ENCODE measurements at places on chromosomes 13 and 19.
A peak's percentile ranks its signal among the peaks of the same experiment; 100 is the strongest.

- DNase-seq: no peak
Observed at GRCh38 chr13:48731001-48731658, 77.4 kb downstream of the CYSLTR2 start.

DNA sequence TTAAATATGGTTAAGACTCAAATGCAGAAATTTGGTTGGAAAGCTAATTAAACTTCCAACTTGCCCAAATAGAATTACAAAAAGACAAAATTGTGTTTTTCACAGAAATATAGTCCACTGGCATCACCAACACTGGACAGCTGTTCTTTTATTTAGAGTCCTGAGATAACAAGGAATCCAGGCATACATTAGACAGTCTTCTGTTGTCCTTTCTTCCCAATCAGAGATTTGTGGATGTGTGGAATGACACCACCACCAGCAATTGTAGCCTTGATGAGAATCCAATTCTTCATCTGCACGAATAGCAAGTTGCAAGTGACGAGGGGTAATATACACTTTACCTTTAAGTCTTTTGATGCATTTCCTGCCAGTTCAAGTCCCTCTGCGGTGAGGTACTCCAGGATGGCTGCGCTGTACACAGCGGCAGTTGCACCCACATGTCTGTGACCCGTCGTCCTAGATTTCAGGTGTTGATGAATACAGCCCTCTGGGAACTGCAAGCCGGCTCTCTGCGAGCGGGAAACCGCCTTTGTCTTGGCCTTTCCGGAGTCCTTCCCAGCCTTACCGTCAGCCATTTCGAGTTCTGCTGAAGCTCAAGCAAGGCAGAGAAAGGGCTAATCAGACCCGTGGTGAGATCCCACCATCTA, 14.7 kb downstream of the UBAC2 start:
- no peak for DNase-seq

DNA sequence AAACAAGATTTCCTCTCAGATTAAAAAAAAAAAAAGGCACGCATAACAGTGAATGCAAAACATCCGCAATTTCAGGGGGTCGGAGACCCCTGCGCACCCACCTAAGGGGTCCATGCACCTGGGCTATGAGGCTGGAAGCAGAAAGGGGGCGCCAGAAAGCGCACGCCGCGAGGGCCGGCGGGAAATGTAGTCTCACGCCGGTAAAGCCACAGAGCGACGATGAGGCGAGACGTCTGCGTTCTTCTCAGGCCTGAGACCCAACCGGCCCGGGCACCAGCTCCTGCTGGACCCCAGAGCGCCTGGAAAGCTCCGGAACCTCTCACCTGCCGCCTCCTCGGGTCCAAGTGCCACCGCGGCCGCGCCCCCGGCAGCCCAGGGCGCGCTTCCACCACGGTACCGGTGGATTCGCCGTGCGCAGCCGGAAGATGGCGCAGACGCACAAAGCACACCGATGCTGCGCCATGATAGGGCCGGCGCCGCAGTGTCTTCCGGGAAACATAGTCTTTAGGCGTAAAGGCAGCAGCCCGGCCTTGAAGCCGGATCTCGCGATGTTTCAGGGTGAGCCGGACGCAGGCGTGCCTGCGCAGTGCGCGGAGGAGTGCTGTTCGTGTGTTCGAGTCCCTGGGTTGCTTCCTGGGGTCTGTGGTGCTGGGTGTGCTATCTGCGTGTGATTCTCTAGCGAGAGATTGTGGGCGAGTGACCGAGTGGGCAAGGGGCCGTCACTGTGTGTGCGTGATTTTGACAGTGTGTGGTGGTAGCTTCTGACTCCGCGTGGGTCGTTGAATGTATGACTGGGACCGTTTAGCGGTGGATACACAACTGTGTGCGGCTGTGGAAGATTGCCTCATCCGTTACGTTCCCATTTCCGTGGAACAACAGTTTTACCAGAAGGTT, at the start of gene ZNF582:
Gene ZNF582 (minus strand): TSS at position 416 of the 894 bp plus-strand sequence. CDS start 1,782 bp downstream, outside the sequence.
- peak; percentile 93 for DNase-seq

GRCh38 chr13:47117268-47117667, 220.4 kb upstream of the HTR2A start:
- no peak for DNase-seq

DNA sequence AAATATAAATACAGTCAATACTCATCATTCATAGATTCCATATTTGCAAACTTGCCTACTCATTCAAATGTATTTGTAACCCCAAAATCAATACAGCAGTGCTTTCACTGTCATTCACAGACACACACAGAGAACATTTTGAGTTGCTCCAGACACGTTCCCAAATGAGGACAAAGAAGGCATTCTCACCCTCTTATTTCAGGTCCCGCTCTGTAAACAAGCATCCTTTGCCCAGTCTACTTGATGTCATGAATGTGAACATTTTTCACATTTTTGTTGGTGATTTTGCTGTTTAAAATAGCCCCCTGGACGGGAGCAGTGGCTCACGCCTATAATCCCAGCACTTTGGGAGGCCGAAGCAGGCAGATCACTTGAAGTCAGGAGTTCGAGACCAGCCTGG, 15.5 kb downstream of the C19orf47 start:
- no peak for DNase-seq

DNA sequence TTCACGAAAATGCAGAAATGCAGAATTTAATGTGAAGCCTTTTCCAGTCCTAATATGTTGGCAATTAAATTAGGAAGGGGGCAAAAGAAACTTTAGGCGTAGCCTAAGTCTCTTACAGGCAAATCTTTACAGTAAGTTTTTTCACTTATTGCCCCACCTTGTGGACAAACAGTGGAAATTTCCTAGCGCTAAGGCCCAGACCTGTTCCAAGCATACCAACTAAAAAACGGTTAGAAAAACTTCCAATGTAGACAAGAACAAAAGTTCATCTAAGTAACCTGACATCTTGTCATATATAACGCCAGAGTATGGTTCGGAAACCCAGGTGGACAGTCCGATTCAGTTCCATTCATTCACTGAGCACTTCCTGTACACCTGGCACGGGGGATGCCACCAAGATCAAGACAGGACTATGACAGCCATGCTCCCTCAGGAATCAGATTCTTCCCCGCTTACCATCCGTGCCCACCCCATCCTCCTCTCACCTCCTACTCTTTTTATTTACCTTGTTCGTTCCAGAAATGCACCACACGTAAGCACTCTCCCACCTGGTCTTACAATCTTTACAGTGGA, 4.9 kb downstream of the ZAR1L start:
- no peak for DNase-seq

DNA sequence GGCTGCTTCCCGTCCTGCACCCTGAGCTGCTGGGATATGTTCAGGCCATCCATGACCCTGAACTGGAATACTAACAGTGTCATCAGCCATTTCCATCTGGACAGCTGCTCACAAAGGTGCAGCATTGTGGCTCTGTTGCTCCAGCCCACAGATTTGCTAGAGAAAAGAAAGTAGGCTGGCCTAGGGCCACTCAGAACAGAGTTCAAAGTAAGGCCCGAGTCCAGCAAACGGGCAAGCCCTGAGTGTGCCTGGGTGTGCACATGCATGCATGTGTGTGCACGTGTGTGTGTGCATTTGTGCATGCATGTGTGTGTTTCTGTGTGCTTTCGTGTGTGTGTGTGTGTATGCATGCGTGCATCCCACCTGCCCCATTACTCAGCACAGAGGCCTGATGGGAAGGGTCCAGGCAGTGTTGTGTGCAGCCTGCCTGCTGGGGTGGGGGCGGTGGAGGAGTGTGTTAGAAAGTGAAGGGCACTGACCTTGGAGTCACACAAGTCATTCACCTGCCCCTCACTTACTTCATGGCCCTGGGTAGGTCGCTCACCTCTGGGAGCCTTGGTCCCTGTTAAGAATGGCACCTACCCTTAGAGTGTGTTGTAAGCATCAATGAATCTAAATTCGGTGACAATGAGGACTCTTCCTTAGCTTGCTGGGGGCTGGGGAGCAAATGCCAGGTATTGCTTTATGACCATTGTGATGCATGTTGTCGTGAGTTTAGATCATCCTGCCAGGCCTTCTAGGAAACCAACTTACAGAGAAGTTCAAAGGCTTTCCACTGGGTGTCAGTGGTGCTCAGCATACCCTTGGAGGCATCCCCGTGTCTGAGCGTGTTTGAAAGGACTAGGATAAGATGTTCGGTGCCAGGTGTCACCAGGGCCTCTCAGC, 53.2 kb downstream of the GPR12 start:
- peak; percentile 59 for DNase-seq

DNA sequence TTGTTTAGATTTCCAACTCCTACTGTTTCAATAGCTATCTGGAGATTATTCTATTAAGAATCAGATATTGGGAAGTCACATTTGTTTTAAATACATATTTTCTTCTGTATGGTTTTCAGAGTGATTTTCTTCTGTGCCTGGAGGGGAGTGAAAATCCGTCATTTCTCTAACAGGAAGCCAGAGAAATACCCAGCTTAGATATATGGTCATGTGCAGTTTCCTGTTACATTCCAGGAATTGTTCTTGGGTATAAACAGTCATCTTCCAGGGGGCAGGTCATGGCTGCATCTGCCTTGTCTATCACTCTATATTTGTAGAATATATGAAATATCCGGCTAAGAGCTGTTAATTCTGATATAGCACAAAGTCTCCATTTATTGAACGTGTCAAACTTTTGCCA, 77.5 kb upstream of the MIR17HG start:
- no peak for DNase-seq

GRCh38 chr19:41000310-41000737, 9.2 kb downstream of the CYP2B6 start:
- no peak for DNase-seq

GRCh38 chr19:17104679-17105078, 29.1 kb downstream of the MYO9B start:
- no peak for DNase-seq

DNA sequence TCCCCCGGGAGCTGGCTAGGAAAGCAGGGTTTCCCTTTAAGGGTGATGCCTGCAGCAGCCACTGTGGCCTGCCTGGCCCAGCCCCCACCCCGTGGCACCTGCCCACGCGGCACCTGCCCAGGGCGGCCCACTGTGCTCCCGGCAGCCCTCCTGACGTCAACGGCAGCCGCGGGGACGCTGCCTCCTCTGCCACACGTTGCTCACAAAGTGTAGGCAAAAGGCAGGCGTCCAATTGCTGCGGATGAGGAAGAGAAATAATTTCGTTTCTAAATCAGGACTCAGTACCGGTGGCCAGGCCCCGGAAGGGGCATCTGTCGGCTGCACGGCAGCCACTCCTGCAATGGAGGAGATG, 122.3 kb downstream of the URI1 start:
- DNase-seq: peak; percentile 31

DNA sequence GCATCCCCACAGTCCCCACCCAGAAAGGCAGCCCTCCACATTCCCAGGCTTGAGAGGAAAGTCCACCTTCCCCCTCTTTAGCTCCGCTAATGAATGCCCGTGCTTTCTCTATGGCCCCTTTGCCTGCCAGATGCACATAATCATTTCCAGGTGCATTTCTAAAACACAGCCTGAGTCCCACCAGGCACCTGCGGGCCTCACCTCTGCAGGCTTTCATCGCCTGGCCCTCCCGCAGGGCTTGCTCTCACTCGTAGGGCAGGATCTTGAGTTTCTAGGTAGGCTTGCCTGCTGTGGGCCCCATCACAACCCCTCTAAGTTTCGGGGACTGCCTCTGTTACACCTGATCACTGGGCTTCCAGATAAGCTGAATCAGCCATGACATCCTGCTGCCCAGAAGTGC, 173.6 kb downstream of the ZNF536 start:
- no peak for DNase-seq

- DNase-seq: no peak
Observed at GRCh38 chr19:7748756-7749155, 1.4 kb upstream of the CD209 start.

GRCh38 chr13:25372284-25373081, 709 bp downstream of the ATP8A2 start:
- peak; percentile 67 for DNase-seq

- no peak for DNase-seq
Observed at GRCh38 chr19:14950421-14950820, 9.1 kb downstream of the OR7C2 start.

DNA sequence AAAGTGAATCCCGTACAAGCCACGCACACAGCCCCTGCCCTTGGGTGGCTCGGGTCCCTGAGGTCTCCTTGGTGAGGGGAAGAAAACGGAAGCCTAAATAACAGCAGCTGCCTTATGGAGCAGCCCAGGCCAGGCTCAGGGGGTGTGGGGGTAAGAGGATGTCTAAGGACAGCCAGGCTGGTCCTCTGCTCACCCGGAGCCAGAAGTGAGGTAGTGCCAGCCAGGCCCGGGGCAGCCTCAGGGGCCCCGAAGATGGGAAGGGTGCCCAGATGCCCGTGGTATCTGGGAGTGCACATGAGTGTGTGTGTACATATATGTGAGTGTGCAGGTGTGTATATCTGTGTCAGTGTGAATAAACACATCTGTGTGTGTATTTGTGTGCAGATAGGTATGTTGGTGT, 38.4 kb upstream of the PEPD start:
- DNase-seq: no peak

DNA sequence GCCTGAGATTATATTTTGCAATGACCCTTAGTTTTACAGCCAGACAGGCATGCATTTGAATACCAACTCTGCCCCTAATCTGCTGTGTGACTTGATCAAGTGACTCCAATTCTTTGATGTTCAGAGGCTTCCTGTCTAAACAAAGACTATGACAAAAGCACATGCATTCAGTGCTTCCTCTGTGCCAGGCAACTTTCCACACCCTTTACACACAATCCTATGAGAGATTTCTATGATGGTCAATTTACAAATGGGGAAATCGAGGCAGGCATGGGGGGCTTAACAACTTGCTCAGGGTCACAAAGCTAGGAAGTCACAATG, 3.7 kb upstream of the LYPD3 start:
- no peak for DNase-seq

DNA sequence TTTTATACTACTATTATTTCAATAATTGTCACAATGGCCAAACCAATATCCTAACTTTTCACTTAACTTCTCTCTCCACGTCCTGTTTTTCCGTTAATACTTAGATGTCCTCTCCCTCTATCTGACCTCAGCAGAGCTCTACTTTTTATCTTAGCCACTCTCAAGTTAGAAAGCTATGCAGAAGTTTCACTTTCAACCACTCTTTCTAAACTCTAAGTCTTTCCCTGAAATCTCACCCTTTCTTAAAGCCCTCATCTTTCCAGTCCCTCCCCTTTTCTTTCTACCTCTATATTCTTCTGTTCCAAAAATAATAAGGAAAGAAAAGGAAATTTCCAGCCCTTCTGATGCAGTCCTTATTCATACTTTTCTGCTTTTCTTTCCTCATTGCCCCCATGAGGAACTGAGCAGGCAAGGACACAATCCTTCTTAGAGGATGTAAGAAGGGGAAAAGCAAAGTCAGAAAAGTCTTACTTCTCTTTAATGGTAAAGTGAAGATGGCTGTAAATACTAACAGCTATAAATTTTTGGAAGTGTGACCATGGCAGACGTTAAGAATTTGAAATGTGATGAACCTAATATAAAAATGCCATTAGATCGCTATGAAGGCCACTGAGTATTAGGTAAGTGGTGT, 23.0 kb downstream of the FAM216B start:
- no peak for DNase-seq

All from ecto neural progenitor cell (in vitro differentiated cells).